ENCODE measurements at places on chromosomes 6 and 20.

DNA sequence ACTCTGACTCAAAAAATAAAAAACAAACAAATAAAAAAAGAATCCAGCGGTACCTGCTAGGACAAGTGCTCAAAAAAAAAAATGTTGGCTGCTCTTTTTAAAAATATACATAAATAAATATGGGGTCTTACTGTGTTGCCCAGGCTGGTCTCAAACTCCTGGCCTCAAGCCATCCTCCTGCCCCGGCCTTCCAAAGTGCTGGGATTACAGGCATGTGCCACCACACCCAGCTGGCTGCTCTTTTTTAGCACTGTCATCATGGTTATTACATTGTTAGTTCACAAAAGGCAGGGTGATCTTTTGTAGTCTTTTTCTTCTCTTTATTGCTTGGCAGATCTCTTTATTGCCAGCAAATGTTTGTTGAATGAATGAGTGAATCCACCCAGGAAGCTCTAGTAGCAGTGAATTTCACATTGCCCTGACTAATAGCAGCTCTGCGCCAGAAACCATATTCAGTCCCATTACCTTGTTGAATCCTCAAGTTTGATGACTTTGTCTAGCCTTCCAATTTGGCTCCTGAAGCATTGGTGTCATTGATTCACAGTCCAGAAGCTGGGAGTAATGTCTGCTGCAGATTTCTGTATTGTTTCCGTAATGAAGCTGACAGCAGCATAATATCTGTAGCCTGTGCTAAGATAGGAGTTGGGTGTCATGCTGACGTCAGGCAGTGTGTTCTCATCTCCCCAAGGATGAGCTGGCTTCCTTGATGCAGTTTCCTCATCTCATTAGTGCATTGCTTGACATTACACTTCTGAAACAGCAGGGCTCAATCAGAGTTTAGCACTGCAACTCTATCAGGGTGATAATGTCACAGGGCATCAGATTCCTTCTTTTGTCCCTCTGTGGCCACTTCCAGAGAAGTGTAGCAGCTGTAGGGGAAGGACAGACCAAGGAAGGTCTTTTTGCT lies 84.9 kb upstream of the TGM3 start:
- DNase-seq: no peak

- no peak for DNase-seq
These were observed 134.0 kb upstream of the ARMC2 start for GRCh38 chr6:108714101-108714765.

DNA sequence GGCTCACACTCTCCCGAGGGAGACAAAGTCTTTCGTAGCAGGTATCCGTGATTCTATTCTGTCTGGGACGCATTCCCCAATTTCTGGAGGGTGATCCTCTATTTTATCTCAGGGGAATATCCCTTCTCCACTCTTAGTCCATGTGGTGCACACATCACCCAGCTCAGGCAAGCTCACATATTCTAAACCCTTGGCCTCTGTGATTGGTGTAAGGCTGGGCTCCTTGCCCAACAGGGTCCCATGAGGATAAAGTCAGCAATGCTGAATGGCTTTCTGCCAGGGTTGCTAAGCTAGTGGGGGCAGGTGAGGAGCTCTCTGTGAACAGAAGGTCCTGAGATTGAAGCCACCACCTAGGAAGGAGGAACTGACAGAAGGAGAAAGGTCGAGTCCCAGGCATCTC lies 137.2 kb downstream of the CDH26 start:
- no peak for DNase-seq

- no peak for DNase-seq
These were observed 71.5 kb upstream of the B3GAT2 start for GRCh38 chr6:71028236-71028876.

DNA sequence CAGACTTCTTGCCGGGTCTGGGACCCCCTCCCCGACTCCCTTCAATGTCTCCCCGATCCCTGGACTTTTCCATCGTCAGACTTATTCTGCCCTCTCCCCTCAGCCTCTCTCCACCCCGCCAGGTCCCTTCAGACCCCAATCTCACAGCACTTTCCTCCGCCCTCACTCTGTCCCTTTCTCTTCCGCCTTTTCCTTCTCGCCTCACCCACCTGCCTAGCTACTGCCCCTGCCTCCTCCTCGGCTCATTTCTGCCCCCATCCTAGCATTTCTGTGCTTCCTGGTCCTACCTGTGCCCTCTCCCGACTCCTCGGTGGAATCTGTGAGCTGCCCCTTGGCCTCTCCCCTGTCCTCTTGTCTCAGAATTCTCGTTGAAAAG lies 616 bp downstream of the CHMP4B start:
- peak; percentile 18 for DNase-seq

DNA sequence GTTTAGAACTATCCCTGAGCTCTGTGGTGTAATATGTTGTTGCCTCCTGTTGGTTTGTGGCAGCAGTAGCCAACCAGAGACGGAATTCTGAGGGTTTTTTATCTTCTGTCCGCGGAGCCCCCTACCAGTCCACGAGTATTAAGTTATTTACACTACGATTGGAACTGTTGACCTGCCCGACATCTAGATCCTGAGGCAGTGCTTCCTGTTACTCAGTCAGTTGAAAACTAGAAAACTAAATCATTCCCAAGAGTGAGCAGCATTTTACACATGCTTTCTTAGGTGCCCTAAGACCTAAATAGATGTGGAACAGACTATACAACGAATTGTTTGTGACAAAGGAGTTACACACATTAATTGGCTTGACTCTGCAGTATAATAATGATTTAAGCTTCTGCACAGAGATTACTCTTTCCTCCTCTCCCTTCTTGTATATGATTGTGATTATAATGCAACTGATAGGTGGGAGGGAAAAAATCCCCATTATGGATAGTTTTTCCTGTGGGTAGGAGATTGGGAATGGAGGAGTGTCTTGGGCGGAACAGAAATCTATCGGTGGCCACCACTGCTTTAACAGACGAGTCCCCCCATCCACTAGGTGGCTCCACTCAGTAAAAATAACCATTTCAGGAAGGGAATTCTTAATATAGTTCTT lies 1.7 kb downstream of the LOC128125822 start:
- DNase-seq: peak; percentile 57

GRCh38 chr20:24993337-24994185 lies 1.0 kb upstream of the APMAP start:
- DNase-seq: no peak

DNA sequence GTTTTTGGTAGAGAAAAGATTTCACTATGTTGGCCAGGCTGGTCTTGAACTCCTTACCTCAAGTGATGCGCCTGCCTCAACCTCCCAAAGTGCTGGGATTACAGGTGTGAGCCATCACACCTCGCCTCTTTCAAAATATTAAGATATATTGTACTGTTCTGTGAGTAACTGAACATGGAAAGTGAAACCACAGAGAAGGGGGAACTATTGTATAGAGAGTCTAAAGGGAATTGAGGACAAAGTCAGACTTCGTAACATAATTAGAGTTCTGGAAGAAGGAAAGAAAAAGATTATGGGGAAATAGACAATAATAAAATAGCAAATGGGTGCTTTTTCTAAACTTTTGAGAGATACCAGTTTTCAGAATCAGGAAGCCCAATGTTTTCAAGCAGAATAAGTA lies 17.4 kb upstream of the AKAP7 start:
- no peak for DNase-seq

GRCh38 chr20:35607003-35607735 lies 8.5 kb upstream of the SPAG4 start:
- no peak for DNase-seq

- no peak for DNase-seq
These were observed 189.5 kb upstream of the MANEA start for GRCh38 chr6:95387845-95388244.

DNA sequence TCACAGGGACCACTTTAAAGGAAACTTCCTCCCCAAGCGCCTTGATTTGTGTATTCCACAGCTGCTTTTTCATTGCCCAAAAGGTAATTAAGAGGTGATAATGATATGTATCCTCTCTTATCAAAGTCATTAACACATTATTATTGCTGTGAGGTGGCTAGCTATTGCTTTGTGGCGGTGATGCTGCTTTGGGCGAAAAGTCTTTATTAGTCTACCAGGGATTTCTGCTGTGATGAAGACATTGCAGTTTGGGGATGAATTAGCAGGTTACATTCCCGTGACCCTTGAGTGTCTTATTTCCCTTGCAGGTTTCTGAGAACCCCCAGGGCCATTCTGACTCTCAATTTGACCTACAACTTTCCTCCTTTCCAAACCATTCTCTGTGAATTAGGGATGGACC lies 143.4 kb upstream of the SOX4 start:
- no peak for DNase-seq

- DNase-seq: peak; percentile 41
These were observed 63.7 kb downstream of the DHX35 start for GRCh38 chr20:39025883-39026282.

DNA sequence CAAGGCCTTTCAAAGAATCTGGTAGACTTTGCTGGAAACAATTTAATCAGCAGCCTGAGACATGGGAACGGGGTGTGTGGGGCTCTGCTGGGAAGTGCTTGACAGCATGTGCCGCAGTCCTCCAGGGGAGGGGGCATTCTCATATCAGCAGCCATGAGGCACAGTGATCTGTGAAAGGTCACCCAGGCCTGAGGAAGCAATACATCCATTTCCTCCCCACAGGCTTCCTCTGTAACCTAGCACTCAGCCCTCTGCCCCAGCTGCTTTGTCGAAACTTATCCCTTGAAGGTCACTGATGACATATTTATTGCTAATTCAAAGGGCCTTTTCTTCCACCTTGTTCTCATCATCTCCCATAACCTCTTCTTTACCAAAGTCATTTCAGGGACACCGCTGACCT lies 103.3 kb downstream of the TNFAIP3 start:
- DNase-seq: no peak

DNA sequence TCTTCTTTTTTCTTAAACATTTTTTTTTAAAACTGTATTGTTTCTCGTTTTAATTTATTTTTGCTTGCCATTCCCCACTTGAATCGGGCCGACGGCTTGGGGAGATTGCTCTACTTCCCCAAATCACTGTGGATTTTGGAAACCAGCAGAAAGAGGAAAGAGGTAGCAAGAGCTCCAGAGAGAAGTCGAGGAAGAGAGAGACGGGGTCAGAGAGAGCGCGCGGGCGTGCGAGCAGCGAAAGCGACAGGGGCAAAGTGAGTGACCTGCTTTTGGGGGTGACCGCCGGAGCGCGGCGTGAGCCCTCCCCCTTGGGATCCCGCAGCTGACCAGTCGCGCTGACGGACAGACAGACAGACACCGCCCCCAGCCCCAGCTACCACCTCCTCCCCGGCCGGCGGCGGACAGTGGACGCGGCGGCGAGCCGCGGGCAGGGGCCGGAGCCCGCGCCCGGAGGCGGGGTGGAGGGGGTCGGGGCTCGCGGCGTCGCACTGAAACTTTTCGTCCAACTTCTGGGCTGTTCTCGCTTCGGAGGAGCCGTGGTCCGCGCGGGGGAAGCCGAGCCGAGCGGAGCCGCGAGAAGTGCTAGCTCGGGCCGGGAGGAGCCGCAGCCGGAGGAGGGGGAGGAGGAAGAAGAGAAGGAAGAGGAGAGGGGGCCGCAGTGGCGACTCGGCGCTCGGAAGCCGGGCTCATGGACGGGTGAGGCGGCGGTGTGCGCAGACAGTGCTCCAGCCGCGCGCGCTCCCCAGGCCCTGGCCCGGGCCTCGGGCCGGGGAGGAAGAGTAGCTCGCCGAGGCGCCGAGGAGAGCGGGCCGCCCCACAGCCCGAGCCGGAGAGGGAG lies 580 bp downstream of the VEGFA start:
- DNase-seq: peak; percentile 44

DNA sequence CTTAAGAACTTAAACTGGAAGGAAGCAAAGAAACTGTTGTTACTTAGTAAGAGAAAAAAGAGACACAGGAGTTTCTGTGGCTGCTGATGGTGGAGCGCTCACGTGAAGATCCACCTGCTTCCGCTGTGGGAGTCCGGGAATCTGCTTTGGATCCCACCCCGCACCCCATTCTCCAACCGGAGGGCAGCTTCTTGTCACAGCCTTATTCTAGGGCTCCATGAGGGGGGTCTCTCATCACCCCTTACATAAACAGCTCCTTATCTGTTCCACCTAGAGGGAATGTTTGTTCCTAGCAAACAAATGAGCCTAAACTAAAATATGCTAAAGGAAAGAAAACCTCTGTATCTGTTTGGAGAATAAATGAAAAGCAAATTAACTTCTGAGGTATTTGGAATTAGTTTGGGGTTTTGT lies 280.5 kb downstream of the QKI start:
- DNase-seq: no peak

GRCh38 chr6:44696099-44696498 lies 308.6 kb downstream of the CDC5L start:
- no peak for DNase-seq

DNA sequence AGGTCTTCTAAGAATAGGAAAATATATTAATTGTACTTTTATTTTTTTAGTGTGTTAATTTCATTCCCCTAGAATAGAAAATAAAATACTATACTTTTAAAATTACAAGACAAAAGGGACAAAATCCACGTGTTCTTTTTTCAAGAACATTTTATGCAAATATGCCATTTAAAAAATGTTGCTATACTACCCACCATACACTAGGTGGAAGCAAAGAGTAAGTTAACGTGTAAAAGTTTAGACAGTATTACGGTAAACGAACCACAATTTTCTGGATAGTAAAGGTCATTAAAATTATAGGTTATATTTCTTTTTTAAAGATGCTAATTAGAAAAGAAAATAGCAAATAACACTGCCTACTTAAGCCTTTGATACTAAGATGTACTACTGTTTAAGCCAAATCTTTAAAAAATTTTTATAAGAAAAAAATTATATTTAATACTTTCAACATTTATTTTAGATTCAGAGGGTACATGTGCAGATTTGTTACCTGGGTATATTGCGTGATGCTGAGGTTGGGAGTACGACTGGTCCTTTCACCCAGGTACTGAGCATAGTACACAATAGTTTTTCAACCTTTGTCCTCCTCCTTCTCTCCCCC lies 287.6 kb downstream of the PHF3 start:
- DNase-seq: no peak

DNA sequence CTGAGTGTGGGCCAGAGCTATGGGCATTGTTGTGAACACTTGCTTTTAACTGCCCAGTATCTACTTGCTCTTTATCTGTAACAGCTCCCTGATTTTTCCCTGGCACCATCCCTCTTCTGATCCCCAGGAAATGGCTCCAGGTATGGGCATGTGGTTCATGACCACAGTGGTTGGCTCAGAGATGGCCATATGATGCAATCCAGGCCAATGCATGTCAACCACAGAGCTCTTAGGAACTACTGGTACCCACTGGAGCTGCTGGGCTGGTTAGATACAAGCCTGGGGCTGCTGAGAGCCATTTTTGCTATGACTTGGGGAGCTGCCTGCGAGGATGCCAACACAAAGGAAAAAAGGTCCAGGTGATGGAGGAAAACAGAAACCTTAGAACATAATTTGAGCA lies 55.6 kb downstream of the KCNB1 start:
- no peak for DNase-seq

- DNase-seq: no peak
These were observed 280.4 kb downstream of the FOXC1 start for GRCh38 chr6:1890071-1890470.

- DNase-seq: no peak
These were observed 118.8 kb downstream of the CDKAL1 start for GRCh38 chr6:20653085-20653479.

GRCh38 chr6:106547601-106548453 lies 81.5 kb downstream of the RTN4IP1 start:
- DNase-seq: peak; percentile 19

- DNase-seq: no peak
These were observed 145.2 kb downstream of the COL21A1 start for GRCh38 chr6:56102216-56102615.

Measured in activated CD4-positive, alpha-beta T cell treated with anti-CD3 and anti-CD28 coated beads, Interleukin-2, amount 10 ng/mL, durations not matched to agents 7 days and 5 days (primary cell).